Stimulated activated CD4-positive, alpha-beta T cell treated with anti-CD3 and anti-CD28 coated beads, Interleukin-2, amount 100 ng/mL, for 48 hours (primary cell): ENCODE measurements at places on chromosomes 2 and 18.

GRCh38 chr2:73828389-73828817 lies 358 bp upstream of the STAMBP start:
- DNase-seq = no peak

DNA sequence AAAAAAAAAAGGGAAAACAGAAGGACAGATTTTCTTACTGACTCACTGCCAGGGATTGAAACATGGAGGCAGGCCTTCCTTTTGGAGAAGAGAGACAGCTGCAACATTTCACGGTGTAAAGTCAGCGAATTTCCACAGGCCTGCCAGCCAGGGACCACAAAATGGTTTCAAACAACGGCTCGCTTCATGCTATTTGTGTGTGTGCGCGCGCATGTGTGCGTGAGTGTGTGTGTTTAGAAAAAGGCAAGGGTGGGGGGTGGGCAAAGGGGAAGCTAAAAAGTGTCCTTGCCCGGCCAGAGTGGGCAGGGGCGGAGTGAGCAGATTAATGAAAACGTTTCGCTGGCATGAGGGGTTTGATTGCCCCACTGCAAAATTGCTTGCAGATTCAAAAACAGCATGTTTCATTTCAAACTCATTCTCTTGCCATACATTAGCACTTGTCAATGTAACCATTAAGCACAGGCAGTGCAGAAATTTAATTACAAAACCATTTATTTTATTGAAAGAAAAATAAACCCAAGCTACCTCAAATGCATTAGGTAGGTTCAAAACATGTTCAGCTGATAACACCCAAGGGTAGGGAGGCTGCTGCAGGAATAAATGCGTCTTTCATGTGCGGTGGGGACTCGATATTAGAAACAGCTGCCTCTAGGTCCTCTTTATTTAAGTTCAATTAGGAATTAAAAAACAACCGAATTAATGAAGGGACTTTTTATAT lies 182.1 kb upstream of the SIX2 start:
- DNase-seq = no peak

GRCh38 chr18:10707294-10707693 lies 181.5 kb downstream of the NAPG start:
- no peak for DNase-seq

- no peak for DNase-seq
Observed at GRCh38 chr2:159753797-159754196, 41.5 kb downstream of the MARCHF7 start.

- no peak for DNase-seq
Observed at GRCh38 chr2:143263066-143263625, 133.9 kb downstream of the ARHGAP15 start.

GRCh38 chr2:74504591-74504990 lies 2.9 kb downstream of the PCGF1 start:
- DNase-seq = no peak

DNA sequence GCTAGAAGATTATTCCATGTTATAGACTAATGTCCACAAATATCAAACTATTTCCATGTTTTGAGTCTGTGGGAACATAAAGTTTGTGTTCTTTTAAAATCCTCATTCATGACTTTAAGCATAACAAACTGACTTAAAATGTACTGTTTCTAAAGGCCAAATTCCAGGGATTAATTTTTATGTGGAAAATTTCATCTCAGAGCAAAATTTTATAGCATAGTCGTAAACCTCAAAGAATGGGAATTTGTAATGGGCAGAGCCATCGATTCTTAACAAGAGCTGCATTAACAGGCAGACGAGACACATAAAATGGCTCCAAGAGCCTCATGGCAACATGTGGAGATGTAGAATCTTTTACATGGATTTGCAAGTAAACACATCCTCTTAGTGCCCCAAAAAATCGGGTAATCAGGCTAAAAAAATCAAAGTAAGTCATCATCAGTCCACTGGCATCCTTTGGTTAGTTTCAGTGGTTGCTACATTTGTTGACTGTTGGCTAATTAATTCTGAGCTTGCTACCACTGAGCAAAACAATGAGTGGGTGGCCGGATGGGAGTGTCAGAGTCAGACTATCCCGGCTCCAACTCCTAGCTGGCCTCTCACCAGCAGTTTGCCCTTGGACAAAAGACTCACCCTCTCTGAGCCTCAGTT lies 119.6 kb downstream of the FAM210A start:
- DNase-seq = no peak
